ENCODE measurements at places on chromosomes 2 and 18. TPM values are rescaled to one million over a fixed set of nuclear protein-coding genes. Genes with fewer than 3 reads are reported as not detected.

IL36A gene
- polyA plus RNA-seq = not detected

XDH gene
- 1.6 TPM for polyA plus RNA-seq

MAPRE3 gene
- 29.2 TPM for polyA plus RNA-seq

CARF gene
- 5.1 TPM for polyA plus RNA-seq

GALNT13 gene
- polyA plus RNA-seq = 21.2 TPM

RNF152 gene
- polyA plus RNA-seq = 2.0 TPM

DUSP19 gene
- polyA plus RNA-seq = 1.1 TPM

ERMN gene
- polyA plus RNA-seq = 0.64 TPM

CLHC1 gene
- polyA plus RNA-seq = 10.6 TPM

TRIM43 gene
- polyA plus RNA-seq = not detected

PKDCC gene
- 270 TPM for polyA plus RNA-seq

ABCB11 gene
- polyA plus RNA-seq = 2.7 TPM

C2orf92 gene
- 4.5 TPM for polyA plus RNA-seq

ESPNL gene
- not detected for polyA plus RNA-seq

SLC25A12 gene
- polyA plus RNA-seq = 7.1 TPM

CHRND gene
- polyA plus RNA-seq = not detected

HNMT gene
- 23.4 TPM for polyA plus RNA-seq

DOK6 gene
- polyA plus RNA-seq = 4.6 TPM

IL1F10 gene
- not detected for polyA plus RNA-seq
